ENCODE measurements at places on chromosomes 4 and X. TPM values are rescaled to one million over a fixed set of nuclear protein-coding genes. Genes with fewer than 3 reads are reported as not detected.

- DNase-seq, result no peak
Measured at GRCh38 chr4:86368433-86368832, 8.6 kb upstream of the MAPK10 start.

DNA sequence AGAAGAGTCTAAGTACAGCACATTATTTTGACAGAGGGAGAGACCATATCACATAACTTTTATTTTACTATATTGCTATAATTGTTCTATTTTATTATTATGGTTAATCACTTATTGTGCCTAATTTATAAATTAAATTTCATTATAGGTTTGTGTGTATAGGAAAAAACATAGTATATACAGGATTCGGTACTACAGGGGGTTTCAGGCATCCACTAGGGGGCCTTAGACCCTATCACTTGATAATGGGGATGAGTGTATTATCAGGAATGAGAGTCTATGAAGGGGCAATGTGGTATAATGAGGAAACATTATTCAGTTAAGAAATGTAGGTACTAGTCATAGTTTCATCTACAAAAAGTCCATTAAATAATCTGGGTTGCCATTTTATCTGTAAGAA lies 833.1 kb downstream of the C4orf33 start:
- no peak for DNase-seq

GPR50 gene
- total RNA-seq, result not detected

PRRG1 gene
- total RNA-seq, result 28.1 TPM

ACOX3 gene
- total RNA-seq, result 16.0 TPM

UBE2K gene
- total RNA-seq, result 26.1 TPM

MCF2 gene
- total RNA-seq, result 0.07 TPM

GRCh38 chr4:25712611-25713010 lies 57.0 kb downstream of the SLC34A2 start:
- DNase-seq, result no peak

DNA sequence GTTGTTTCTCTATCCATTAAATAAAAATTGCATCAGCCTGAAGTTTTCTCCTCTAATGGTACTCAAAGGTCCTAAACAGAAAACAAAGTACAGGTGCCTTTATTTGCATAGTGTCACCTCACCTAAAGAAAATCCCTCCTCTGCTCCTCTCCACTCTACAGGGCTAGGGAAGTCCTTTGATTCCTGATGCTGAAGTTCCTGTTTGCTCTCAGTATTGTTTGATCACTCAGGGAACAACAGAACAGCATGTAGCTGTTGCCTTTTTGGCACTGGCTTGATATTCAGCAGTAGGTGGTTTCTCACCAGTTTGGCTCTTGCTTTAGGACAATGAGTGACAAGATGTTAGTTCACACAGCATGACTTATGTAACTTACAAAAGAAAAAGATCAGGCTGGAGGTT lies 156.2 kb upstream of the SLC7A11 start:
- DNase-seq, result no peak

COL25A1 gene
- 0.65 TPM for total RNA-seq

DNA sequence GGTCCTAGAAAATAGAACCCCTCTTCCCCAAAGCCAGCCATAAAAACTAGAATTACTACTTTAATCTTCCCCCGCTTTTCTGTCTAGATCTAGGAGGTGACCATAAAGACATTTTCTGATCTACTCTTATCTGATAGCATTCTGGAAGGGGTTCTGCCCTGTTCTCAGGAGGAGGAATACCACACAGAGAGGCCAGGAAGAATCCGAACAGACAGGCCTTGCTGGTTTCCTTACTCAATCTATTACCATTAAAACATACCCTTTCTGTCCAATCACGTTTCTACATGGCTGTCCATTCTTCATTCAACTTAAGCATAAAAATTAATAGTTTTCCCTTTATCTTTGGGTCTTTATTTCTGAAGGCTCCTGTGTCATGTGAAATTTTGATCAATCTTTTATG lies 198.7 kb downstream of the GPAT3 start:
- DNase-seq, result no peak

DNA sequence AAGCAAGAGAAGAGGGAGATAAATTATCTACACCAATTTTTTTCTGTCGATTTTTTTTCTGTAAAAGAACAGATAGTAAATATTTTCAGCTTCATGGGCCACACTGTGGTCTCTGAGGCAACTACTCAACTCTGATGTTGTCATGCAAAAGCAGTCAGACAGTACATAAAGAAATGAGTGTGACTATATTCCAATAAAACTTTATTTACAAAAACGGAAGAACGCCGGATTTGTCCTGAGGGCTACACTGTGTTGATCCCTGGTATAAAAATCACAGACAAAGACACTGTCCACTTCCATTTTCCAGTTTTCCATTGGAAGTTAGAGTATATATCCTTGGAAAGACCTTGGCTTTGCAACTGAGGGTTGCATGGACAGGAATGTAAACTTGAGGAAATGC lies 18.0 kb downstream of the GPR143 start:
- no peak for DNase-seq

GRCh38 chr4:110046588-110047049 lies 133.9 kb downstream of the EGF start:
- no peak for DNase-seq

DNA sequence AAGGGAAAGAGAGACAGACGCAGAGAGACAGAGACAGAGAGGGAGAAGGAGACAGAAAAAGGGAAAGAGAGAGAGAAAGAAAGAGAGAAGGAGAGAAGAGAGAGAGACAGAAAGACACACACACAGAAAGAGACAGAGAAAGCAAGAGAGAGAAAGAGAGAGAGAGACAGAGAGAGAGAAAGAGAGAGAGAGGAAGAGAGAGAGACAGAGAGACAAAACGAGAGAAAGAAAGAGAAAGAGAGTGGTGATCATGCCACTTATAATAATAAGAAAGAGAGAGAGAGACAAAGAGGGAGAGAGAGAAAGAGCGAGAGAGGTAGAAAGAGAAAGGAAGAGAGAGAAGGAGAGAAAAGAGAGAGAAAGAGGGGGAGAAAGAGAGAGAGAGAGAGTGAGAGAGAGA lies 51.4 kb downstream of the SHOX start:
- no peak for DNase-seq

DNA sequence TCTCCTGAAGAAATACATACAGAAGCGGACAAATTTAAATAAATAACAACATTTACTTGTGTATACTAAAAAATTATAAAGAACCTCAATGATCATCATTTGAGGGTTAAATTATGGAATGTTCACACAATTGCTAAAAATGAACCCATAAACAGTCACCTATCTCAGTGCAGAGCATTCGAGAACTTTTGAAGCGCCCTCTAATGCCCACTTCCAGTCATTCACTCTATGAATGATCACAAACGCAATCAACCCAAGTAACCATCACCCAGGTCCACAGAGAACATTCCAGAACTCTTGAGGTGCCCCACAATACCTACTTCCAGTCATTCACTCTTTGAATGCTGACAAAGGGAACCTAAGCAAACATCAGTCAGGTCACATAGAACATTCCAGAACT lies 103.5 kb upstream of the PLAC1 start:
- DNase-seq, result no peak

GRCh38 chrX:132409780-132410556 lies 78.9 kb downstream of the MBNL3 start:
- DNase-seq, result no peak

DNA sequence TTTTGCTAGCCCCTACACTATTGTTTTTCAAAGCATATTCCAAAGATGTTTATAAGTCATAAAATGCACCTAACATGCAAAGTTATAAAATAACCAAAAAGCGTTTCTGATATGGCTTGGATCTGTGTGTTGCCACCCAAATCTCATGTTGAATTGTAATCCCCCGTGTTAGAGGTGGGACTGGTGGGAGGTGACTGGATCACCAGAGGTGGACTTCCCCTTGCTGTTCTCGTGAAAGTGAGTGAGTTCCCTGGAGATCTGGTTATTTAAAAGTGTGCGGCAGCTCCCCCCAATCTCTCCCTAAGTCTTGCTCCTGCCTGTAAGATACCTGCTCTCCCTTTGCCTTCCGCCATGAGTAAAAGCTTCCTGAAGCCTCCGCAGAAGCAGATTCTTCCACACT lies 22.8 kb upstream of the SORBS2 start:
- DNase-seq, result no peak

NPNT gene
- total RNA-seq, result 15.4 TPM

- DNase-seq, result peak; percentile 10
Measured at GRCh38 chr4:108988464-108989195, 225.8 kb upstream of the ETNPPL start.

DNA sequence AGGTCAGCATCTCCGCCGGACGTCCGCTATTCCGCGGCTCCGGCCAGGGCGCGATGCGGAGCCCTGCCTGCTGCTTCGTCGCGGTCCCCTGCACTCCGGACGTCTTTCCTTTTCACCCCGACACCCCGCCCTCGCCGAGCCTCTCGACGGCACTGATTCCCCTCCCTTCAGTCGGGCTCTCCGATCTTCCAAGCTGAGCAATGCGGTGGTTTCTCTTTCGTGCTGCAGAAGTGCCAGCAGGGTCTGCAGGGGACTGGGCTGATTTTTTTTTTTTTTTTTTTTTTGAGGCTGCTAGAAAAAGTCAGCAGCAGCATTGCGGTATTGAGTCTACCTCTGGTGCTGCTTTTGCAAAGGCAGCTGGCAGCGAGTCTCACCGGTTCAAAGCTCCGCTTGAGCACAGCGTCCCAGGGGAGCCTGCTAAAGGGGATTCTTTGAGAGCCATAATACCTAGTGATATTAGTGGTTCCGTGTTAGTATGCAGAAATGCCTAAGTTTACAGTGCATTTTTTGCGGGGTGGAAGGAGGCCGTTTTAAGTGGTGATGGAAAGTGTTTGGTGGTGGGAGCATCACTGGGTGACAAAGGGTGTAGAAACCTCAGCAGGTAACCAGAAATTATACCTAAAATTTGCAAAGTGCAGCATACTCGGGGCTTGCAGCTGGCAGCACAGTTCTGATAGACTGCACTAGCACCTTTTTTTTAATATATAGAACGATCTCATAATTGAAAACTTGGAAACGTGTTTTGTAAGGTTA lies 969 bp downstream of the STIM2 start:
- no peak for DNase-seq

DNA sequence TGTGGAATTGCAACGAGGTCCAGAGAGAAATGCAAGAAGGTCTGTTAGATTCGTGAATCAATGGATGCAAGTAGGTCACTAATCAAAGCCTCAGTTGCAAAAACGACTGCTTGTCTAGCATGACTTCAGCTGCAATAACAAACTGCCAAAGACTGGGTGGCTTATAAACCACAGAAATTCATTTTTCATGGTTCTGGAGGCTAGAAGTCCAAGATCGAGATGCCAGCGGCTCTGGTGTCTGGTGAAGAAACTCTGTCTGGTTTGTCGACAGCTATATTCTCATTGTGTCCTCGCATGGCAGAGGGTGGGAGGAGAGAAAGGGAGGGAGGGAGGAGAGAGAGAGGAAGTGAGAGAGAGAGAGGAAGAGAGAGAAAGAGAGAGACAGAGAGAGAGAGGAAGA lies 114.7 kb downstream of the MXRA5 start:
- DNase-seq, result no peak

GAGE12J gene
- not detected for total RNA-seq

DNA sequence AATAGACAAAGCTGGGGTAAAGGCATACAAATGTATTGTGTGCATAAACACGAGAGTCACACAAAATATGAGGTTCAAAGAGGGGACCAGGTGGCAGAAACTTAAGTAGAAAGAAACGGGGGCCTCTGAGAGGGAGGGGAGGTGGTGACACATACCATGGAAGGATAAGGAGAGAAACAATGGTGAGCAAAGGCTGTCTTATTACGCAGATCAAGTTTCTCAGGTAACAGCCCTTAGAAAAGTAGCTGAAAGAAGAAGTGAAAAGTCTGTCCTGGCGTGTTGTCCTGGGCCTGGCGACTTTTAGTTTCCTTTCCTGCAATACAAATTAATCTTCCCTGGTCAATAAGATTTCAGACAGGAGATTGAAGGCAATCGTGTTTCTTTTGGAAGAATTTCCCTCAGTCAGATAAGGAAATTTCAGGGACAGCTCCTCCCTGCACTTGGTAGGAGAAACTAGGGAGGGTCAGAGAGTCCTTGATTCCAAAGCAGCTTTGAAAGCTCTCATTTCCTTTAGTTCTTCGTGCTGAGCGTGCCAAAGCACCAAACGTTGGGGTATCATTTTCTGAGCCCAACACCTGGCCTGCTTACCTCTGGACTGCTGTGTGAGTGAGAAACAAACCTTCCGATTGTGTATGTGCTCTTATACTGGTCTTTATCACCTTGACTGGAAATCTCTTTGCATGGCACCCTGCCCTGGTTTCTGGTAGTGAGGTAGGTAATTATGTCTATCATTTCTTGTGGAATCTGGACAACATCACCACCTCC lies 676.7 kb upstream of the LCORL start:
- DNase-seq, result no peak

GRCh38 chr4:100174985-100175383 lies 15.3 kb downstream of the DDIT4L start:
- DNase-seq, result no peak

SMR3A gene
- total RNA-seq, result not detected

DACH2 gene
- not detected for total RNA-seq

GRCh38 chr4:107615809-107616208 lies 104.2 kb downstream of the PAPSS1 start:
- no peak for DNase-seq

- DNase-seq, result no peak
Measured at GRCh38 chr4:52780617-52781354, 29.6 kb upstream of the ERVMER34-1 start.

- no peak for DNase-seq
Measured at GRCh38 chr4:19262467-19262866, 989.2 kb upstream of the SLIT2 start.

RBMX gene
- 363 TPM for total RNA-seq

DNA sequence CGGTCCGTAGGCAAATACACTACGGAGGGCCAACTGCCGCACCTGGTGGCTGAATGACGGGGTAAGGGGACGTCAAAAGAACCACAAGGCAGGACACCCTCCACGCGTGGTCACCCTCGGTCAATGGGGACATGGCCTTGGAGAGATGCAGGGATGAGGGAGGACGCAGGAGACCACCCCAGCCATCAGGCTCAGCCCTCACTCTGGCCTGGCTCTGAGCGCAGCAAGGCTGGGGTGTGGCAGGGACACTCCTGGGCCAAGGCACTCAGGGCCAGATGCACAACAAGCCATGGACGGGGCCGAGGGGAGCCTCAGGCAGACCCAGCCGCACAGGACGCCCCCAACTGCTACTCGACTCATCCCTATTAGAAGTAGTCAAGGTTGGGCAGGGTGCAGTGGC lies 36.5 kb downstream of the GAK start:
- no peak for DNase-seq

GRCh38 chrX:50698944-50699343 lies 115.0 kb downstream of the SHROOM4 start:
- DNase-seq, result no peak

GRCh38 chr4:166594326-166594946 lies 639.9 kb downstream of the SPOCK3 start:
- DNase-seq, result no peak

GRCh38 chr4:81427344-81427821 lies 44.3 kb downstream of the RASGEF1B start:
- no peak for DNase-seq

- DNase-seq, result no peak
Measured at GRCh38 chr4:148692242-148692641, 250.0 kb upstream of the NR3C2 start.

DNA sequence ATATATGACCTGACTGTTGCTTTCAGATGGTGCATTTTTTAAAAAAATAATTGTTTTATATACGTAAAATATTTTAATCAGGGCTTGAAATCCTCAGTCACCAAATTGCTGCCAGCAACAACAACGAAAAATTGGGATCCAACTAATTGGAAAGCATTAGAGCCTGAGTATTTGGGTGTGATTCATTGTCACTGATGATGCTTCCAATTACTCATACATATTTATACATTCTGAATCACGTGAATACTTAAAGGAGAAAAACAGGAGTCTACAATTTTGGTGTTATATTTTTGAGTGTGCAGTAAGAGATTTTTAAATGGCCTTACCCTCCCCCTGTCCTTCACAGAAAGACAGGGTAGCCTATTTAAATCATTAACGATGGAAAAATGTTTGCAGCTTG lies 765.6 kb upstream of the TENM3 start:
- no peak for DNase-seq
